ENCODE measurements at places on chromosomes 16 and 17. TPM values are rescaled to one million over a fixed set of nuclear protein-coding genes. Genes with fewer than 3 reads are reported as not detected.

The HSF4 gene
- 0.32 TPM for total RNA-seq

The FTSJ3 gene
- 94.8 TPM for total RNA-seq

The CHRNE gene
- total RNA-seq = 0.97 TPM

The HSD17B1 gene
- 0.15 TPM for total RNA-seq

The SCNN1B gene
- not detected for total RNA-seq

The CES3 gene
- not detected for total RNA-seq

The NDE1 gene
- 47.7 TPM for total RNA-seq

The EVPLL gene
- not detected for total RNA-seq

The RAC3 gene
- 40.0 TPM for total RNA-seq

The CACNA1G gene
- not detected for total RNA-seq

The RNF157 gene
- 0.65 TPM for total RNA-seq

The NXPH3 gene
- 0.61 TPM for total RNA-seq

The TEKT1 gene
- not detected for total RNA-seq

The ENPP7 gene
- not detected for total RNA-seq

The PRAC2 gene
- not detected for total RNA-seq

The TMEM208 gene
- total RNA-seq = 47.1 TPM

The ANKRD40CL gene
- total RNA-seq = not detected

The PSMD7 gene
- 130 TPM for total RNA-seq

The KRT27 gene
- total RNA-seq = not detected

The SOST gene
- not detected for total RNA-seq

The TMEM238L gene
- not detected for total RNA-seq

The OR1F1 gene
- not detected for total RNA-seq

Measured in epithelial cell of umbilical artery (primary cell).